ENCODE measurements at places on chromosomes 3 and 15.

DNA sequence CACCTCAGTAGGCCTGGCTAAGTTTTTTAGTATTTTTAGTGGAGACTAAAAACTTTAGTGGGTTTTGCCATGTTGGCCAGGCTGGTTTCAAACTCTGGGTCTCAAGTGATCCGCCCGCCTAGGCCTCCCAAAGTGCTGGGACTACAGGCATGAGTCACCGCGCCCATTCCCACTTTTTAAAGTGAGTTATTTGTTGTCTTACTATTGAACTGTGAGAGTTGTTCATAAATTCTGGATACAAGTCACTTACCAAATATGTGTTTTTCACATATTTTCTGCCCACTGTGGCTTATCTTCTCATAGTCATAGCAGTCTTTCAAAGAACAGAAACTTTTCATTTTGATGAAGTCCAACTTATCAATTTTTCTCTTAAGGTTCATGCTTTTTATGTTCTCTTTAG lies 29.9 kb upstream of the SPSB4 start:
- no peak for DNase-seq

DNA sequence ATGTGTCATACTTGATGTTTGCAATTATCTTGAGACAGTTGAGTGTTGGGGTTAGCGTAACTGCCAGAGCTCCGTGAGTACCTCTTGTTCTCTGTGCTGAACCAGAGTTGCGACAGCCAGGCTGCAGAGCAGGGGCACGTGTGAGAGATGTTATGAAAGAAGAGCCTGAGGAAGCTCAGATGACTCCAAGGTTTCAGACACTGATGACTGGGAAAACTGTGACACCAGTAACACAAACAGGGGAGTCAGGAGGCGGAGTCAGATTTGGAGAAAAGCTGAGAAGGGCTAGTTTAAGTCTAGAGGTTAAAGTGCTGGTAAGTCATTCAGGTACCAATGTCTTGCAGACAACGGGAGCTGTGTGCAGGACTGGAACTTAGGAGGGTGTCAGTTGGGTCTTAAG lies 45.0 kb downstream of the BLM start:
- no peak for DNase-seq

- DNase-seq, result no peak
These were observed 2.5 kb downstream of the AEN start for GRCh38 chr15:88623632-88624031.

DNA sequence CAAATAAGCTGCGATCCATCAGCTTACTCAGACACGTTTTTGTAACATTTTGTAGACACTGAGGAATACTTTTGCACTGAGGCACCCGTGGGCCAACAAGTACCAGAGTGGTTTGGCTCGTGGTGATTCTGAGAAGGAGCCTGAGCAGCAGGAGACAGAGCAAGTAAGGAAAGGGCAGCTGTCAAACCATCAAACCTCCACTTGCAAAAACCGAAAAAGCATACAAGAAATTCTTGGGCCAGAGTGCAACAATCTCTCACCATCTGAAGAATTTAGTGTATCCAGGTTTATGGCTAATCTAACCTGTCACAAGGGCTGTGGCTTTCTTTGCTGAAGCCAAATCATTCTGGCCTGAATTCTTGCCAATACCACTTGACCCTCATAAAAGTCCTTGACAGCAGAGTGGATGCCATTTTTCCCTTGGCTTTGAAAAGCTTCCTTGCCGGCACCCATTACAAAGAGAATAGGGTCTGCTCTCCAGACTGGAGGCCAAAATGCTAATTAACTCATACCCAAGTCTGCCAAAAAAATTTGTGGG lies 56.7 kb downstream of the MYO1E start:
- no peak for DNase-seq

- no peak for DNase-seq
These were observed 51.0 kb upstream of the ATP1B3 start for GRCh38 chr3:141825216-141826011.

GRCh38 chr3:123547881-123548519 lies 36.9 kb downstream of the HACD2 start:
- DNase-seq, result no peak

DNA sequence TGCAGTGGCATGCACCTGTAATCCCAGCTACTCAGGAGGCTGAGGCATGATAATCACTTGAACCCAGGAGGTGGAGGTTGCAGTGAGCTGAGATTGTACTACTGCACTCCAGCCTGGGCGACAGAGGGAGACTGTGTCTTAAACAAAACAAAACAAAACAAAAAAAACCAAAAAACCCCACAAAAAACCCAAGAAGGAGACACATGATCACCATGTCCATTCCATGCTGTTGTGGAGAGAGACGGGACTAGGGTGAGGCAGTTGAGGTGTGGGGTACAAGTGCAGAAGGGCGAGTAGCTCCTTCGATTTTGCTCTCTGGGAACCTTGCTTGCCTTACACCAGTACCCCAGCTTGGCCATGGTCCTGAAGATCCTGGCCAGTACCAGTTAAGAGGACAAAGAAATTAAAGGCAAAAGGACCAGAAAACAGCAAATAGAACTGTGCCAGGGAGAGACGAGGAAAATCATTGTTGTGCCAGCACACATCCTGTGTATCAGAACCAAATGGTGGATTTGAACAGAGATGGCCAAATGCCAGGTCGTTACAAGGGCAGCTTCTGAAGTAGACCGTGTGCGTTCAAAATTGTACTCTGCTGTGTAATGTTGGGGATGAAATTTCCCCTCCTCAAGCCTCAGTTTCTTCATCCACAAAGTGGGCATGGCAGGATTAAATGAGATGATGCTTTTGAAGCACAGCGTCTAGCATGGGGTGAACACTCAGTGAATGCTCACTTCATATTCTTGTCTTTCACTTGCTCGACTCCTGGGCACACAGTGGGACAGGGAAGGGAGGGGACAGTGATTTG lies 42.9 kb upstream of the CTSH start:
- DNase-seq, result no peak

GRCh38 chr15:85794598-85795336 lies at the start of gene KLHL25:
KLHL25 (minus strand) TSS chr15:85794925; CDS start chr15:85769810, 25,115 bp downstream.
- DNase-seq, result peak; percentile 87

DNA sequence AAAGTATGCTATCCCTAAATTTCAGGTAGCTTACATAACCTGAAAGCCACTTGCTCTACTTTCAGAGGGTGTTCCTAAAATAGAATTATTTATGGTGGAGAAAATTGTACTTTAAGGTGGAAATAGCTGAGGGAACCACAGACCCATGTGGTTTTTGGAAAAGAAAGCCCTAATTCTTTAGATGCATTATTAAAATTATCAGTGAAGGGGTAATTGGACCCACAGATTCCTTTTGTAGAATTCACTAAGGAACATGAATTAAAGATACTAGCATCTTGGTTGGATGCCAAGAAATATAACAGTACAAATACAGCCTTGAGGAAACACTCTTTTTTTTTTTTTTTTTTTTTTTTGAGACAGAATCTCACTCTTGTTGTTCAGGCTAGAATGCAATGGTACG lies 37.8 kb downstream of the DPPA2 start:
- DNase-seq, result no peak

GRCh38 chr15:89792106-89792805 lies 16.1 kb downstream of the MESP2 start:
- no peak for DNase-seq

- no peak for DNase-seq
These were observed 748.7 kb upstream of the CFAP20DC start for GRCh38 chr3:59798372-59799086.

DNA sequence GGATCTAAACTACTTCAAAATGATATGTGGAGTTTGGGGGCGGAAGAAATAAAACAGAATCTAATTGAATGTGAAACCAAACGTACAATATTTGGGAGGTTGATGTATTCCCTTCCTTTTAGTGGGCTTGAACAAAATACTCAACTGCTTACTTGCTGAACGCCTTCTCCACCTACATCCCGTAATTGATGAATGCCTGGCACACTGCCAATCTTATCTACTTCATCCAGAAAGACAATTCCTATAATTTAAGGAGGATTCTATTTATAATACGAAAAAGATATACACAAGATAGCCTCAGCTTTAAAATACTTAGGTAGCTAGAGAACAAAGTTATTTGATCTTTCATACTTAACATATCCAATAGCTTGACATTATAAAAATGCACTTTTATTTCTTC lies 23.1 kb upstream of the PDCD7 start:
- no peak for DNase-seq

- no peak for DNase-seq
These were observed 73.3 kb downstream of the SLC24A1 start for GRCh38 chr15:65695081-65695480.

DNA sequence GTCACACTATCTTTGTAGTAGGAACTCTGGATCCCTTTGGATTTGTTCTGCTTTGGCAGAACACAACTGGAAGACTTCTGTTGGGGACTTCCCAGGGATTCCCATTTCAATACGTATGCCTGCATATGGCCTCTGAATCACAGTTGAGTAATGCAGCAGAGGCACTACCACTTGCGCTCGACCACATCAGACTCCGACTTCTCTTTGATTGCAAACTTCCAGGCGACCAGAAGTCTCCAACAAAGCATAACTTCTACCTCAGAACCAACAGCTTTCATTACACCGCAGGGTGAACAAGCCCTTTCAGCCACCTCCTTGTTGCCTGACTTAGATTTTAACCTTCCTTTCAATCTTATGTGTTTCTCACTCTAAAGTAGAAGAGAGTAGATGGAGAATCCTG lies 924.4 kb downstream of the IGSF11 start:
- DNase-seq, result no peak

GRCh38 chr3:138796761-138797160 lies 38.0 kb downstream of the PIK3CB start:
- DNase-seq, result no peak

- no peak for DNase-seq
These were observed 555.5 kb upstream of the CFAP20DC start for GRCh38 chr3:59605318-59605717.

DNA sequence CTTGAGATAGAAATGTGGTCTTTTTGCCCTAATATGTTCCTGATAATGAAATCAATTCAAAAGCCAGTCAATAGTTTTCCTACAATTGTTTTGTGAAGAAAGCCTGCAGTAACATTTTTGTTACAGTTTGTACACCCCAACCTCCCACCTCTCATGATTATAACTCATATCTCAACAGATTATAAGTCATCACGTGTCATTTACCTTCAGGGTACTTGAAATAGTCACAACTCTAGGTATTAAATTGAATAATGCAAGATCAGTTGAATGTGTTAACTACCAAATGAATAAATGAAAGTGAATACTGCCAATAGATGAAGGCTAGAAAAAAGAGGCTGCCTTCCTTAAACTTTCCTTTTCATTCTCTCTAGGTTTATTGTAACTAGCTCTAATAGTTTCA lies 32.9 kb upstream of the CTDSPL2 start:
- DNase-seq, result no peak

DNA sequence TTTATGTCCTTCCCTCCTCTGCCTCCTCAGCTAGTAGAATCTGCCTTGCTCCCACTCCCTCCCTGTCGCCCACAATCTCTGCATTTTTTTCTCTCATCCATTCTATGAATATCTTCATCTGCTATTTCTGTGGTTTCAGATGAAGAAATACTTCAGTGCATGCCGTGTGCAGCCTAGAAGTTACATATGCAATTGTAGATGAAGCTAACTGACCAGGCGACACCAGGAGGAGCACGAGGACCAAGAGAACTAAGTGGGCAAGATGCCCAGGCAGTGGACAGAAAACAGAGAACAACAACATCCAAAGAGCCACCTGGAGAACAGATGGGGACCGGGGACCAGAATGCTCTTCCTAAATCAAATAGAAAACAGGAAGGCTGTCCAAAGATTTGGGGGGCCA lies 121.4 kb upstream of the ATP11B start:
- DNase-seq, result no peak

DNA sequence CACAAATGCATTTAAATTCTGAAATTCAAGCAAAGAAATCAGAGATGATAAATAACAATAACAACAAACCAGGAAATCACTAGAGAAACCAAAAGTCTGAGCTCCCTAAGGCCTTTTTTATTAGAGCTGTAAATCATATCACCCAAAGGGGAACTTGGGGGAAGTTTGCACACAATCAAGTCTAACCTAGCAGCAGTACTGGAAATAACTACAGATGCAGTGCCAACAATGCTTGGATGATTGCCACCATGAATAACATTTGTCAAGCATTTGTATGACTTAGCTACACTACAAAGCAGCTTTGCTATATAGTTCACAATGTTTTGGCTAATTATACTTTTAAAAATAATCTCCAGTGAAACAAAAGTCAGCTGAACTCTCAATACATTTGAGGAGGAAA lies 27.8 kb downstream of the SHQ1 start:
- no peak for DNase-seq

DNA sequence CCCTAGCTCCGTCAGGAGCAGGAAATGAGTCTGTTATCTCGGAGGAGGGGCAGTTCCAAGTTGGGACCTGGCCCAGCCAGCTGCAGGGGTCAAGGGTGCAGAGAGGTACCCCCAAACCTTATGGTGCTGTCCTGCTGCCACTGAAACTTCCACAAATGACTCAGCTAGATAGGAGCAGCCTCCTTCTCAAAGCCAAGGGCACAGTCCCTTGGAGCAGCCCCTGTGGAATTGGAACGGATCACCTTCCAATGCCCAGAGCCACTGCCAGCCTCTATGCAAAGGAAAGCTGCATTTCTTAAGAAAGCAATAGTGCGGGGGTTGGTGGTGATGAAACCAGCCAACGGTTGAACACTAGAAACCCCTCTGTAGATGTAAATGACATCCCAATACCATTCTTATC lies 19.6 kb upstream of the LRRK1 start:
- no peak for DNase-seq

DNA sequence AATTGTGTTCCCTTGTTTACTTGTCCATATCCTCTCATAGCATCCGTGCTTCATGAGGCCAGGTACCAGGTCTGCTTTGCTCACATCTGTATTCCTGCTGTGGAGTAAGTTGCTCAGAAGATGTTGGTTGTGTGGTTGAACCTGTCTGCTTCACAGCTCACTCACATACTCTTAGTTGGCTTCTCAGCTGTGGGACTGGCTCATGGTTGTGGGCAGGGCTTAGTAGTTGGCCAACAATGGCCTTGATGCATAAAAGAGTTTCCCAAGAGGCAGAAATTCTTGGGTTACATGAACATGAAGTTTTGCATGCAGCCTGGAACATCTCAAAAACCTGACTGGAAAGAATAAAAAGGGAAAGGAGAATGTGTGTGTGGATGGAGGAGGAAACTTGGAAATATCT lies 17.0 kb downstream of the CELF6 start:
- DNase-seq, result no peak

DNA sequence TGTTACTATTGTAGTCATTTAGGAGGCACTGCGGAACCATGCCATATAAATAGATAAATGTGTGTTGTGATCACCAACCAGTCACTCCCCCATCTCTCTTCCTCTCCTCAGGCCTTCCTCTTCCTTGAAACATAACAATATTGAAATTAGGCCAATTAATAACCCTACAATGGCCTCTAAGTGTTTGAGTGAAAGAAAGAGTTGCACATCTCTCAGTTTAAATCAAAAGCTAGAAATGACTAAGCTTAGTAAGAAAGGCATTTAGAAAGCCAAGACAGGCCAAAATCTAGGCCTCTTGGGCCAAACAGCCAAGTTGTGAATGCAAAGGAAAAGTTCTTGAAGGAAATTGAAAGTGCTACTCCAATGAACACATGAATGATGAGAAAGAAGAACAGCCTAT lies 8.1 kb upstream of the DNASE1L3 start:
- no peak for DNase-seq

GRCh38 chr3:37519661-37520060 lies 342.0 kb upstream of the CTDSPL start:
- no peak for DNase-seq
